A673 (cell line): ENCODE measurements at places on chromosomes 7 and 10. TPM values are rescaled to one million over a fixed set of nuclear protein-coding genes. Genes with fewer than 3 reads are reported as not detected.
A peak's percentile ranks its signal among the peaks of the same experiment; 100 is the strongest.

The LRIT1 gene
- total RNA-seq = not detected in 2 replicates

The CDH23 gene
- 49.7 and 50.7 TPM in 2 replicates for total RNA-seq

The ZNF783 gene
- 10.8 and 11.3 TPM in 2 replicates for total RNA-seq

The C1QL3 gene
- not detected in 2 replicates for total RNA-seq

The SYT15 gene
- 0.64 and 1.0 TPM in 2 replicates for total RNA-seq

The ANXA8L1 gene
- not detected in 2 replicates for total RNA-seq

The CFAP69 gene
- 2.4 and 4.3 TPM in 2 replicates for total RNA-seq

The MCM10 gene
- total RNA-seq = 89.3 and 97.5 TPM in 2 replicates

The NKX1-2 gene
- total RNA-seq = not detected in 2 replicates

The PLXDC2 gene
- 69.6 and 74.8 TPM in 2 replicates for total RNA-seq

The TAC1 gene
- 0.76 and 1.1 TPM in 2 replicates for total RNA-seq

The TMEM248 gene
- total RNA-seq = 77.0 and 78.8 TPM in 2 replicates

The GRM3 gene
- not detected in 2 replicates for total RNA-seq

- peak; percentile 64 for DNase-seq
Measured at GRCh38 chr10:93813507-93814465, 56.0 kb downstream of the LGI1 start.

GRCh38 chr10:2145926-2146478 lies 408.7 kb upstream of the ADARB2 start:
- no peak for DNase-seq

DNA sequence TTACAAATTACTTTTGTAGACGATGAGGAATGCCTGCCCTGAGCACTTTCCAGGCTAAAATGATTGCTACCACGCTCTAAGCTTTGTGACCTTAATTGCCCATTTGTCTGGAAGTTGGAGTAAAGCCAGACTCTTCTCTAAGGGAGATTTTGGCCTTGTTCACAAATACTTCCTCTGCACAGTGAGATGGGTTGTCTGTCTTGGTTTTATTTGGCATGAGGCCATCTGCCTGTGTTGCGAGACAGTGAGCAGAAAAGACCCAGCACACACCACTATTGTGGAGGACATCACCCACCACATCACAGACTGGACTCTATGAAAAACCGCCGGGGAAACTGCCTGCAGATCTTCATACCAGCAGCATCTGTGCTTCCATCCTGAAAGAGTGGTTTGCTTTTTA lies 138.4 kb downstream of the BICC1 start:
- peak; percentile 28 for DNase-seq

GRCh38 chr7:136869001-136869961 lies 829 bp downstream of the CHRM2 start:
- DNase-seq = peak; percentile 33

- DNase-seq = no peak
Measured at GRCh38 chr7:77216181-77216845, 16.7 kb upstream of the FGL2 start.

DNA sequence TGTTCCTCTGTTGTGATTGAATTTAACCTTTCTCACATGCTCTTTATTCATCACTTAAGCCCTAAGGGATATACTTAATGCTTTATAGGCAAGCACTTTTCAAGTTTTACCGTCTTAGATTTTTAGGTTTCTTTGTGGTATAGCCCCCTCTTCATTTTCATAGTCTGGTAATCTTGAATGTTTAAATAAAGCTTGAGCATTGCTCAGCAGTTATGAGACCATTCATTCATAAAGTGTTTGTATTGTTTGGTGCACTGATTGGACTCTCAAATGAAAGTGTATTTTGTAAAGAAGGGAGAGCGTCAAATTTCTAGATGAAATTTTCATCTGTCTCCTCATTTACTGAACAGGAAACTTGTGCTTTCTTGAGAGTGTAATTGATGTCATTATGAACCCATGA lies 25.2 kb downstream of the TASOR2 start:
- DNase-seq = peak; percentile 14

DNA sequence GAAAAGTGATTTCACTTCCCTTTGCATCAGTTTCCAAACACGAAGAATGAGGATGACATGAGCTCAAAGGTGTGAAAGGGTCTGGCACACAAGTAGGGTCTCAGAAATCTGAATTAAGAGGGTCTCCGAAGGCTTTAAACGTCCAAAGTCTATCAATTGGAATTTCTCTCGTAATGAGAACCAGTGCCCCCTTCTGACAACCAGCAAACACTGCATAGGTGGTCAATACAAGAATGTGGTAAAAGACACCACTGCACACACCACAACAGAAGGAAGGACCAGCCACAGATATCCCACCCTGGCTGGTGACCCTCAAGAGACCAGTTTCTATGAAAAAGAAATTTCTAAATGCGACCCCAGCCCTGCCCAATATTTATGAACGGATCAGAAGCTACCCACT lies 78.1 kb downstream of the CALN1 start:
- DNase-seq = no peak

DNA sequence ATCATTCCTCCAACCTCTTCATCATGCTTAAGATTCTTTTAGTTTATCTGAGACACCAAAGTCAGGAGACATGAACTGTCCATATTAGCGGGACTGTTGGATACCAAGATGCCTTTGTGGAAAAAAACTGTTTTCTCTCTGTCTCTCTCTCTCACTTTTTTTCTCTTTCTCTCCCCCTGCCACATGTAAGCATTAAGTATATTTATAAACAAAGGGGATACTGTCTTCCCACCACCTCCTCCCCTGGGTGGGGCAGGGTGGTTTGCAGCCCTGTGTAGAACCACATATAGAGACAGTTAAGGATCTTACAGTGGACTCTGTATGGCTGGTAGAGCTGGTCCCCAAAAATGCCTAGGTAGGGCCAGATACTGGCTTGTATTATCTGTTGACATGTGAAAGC lies 101.3 kb downstream of the GLI3 start:
- no peak for DNase-seq
